NCI-H1105 treated with DMSO at 0.1 percent for 48 hours (cell line): ENCODE measurements at places on chromosomes 1 and 21.

GRCh38 chr1:162485236-162485635 is 12.4 kb upstream of the UHMK1 start:
- DNase-seq, result no peak

- no peak for DNase-seq
These were observed 115.1 kb downstream of the ETS2 start for GRCh38 chr21:38920631-38921398.

GRCh38 chr21:15252431-15252830 is 187.6 kb upstream of the NRIP1 start:
- no peak for DNase-seq

DNA sequence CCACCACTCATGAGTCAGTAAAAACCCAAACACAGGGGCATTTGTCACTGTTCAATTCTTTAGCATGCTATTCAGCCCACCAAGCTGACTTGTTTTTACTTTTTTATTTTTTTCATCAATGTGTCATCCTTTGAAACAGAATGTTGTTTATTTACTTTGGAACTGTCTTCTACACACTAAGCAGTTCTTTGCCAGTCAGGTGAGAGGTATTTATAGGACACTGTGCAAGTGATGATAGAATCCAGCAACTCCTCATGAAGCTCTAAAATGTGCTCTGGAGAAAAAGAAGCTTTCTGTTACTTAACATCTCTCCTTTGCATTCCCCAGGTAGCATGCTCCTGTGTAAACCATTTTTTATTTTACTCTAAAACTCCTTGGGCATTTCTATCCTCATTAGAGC is 582.0 kb upstream of the TMPRSS15 start:
- DNase-seq, result no peak

- DNase-seq, result peak; percentile 56
These were observed 107.8 kb downstream of the PLPPR5 start for GRCh38 chr1:98896711-98897445.

DNA sequence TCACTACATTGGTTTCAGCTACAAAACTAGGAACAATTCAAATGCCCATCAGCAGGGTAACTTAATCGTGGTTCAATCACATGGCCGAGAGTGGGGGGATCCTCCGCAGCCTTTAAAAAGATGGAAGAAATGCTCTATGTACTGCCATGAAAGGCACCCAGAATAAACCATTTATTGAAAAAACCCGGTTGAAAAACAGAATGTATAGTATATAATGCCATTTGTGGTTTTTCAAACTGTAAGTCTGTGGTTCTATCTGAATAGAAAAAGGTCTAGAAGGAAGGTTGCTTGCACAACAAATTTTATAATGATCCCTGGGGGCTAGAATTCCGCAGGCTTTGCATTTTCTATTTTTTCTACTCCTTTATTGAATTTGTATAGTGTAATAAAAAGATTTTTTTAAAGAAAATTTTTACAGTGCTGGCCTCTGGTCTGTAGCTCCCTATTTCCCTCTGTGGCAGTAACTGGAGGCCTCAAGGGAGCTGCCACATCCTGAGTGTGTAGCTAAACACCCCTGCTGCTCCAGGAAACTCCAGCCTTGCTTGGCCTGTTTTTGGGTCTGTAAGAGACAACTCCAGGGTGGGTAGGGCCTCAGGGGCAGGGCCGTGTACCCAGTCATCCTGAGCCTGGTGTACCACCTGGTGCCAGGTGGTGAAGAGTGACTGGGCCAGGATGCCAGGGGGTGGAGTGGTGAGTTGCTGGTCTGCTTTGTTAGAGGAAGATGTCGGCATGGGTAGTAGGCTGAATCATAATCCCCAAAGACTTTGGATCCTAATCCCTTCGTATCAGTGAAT is 51.5 kb upstream of the EPS8L3 start:
- DNase-seq, result no peak
